AG20443 (cell line): ENCODE measurements at places on chromosomes 5 and 9.

GRCh38 chr5:135119481-135119880, 85.5 kb upstream of the PITX1 start:
- no peak for DNase-seq

DNA sequence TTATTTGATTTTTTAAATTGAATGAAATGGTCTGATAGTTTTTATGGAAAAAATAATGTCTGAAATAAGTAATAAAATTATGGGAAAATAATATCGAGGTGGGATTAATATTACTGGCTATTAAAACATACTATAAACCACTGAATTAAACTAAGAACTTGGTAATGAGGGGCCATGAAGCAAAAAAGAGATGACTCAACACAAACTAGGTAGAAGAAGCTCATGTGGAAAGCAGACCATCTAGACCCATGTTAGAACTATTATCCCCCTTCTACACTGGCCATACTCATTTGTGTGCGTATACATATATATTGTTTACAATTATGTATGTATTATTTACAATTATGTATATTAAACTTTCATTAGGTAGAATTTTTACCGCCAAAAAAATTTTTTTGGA, 8.5 kb upstream of the GPR150 start:
- DNase-seq: no peak

DNA sequence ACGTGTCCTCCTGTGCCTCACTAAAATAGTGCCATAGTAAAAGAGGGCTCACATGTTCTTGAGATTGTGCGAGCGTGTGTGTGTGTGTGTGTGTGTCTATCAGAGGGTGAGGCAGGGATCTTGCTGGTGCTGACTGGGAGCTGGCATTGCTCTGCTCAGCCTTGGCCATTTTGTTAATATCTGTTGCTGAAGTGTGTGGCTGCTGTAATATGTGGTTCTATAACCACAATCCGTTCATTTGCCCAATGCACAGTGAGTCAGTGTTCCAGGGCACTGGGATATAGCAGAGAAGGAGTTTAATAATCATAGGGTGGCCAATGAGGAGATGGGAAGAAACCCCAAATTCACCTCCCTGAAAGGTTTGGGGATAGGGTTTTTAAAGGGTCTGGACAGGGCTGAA, 61.3 kb downstream of the RASGRF2 start:
- no peak for DNase-seq

GRCh38 chr5:132052520-132052919, 7.9 kb upstream of the IL3 start:
- DNase-seq: peak; percentile 5

DNA sequence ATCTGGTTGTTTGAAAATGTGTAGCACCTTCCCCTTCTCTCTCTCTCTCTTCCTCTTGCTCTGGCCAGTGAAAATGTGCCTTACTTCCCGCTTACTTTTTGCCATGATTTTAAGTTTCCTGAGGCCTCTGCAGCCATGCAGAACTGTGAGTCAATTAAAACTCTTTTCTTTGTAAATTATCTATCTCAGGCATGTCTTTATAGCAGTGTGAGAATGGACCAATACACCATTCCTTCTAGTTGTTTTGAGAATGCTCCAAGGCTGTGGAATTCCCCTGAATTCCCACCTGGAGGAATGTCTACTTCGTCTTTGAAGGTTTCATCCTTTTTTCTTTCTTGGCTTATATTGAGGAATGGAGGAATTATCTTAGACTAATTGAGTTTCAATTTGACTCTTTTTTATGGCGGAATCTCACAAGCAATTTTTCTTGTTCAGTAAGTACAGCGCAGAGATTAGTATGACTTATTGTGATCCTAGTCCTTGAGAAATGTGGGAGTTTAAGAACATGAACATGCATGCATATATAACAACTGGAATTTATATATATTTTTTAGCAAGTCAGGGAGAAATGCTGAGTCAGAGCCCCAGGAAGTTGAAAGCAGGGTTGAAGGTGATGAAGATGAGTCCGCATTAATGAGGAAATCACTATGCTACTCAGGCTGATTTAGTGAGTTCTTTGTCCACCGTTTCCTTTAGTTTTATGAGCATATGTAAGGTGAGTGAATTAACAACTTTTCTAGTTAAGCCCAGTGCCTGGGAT, 488.1 kb upstream of the ADAMTS16 start:
- DNase-seq: no peak
